ENCODE measurements at places on chromosomes 12 and 14. TPM values are rescaled to one million over a fixed set of nuclear protein-coding genes. Genes with fewer than 3 reads are reported as not detected.

Gene RFX4
- not detected for total RNA-seq

Gene PIK3C2G
- total RNA-seq = not detected

Gene DPF3
- total RNA-seq = 18.5 TPM

Gene RHEBL1
- 0.94 TPM for total RNA-seq

Gene A2ML1
- total RNA-seq = not detected

Gene LTBP2
- total RNA-seq = 214 TPM

Gene SLC38A4
- total RNA-seq = not detected

Gene TEX22
- total RNA-seq = 0.09 TPM

Gene KRT74
- not detected for total RNA-seq

Gene GZMB
- not detected for total RNA-seq

Gene TMEM63C
- 0.72 TPM for total RNA-seq
